ENCODE measurements at places on chromosomes 16 and 17.
A peak's percentile ranks its signal among the peaks of the same experiment; 100 is the strongest.

- no peak for DNase-seq
These were observed 71.6 kb upstream of the NUDT7 start for GRCh38 chr16:77650761-77651160.

DNA sequence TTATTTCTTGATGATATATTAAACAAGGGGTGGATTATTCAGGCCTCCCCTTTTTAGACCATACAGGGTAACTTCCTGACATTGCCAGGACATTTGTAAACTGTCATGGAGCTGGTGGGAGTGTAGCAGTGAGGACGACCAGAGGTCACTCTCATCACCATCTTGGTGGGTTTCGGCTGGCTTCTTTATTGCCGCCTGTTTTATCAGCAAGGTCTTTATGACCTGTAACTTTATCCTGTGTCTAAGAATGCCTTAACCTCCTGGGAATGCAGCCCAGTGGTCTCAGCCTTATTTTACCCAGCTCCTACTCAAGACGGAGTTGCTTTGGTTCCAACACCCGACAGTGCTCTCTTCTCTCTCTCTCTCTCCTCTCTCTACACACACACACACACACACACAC is 221.9 kb downstream of the C16orf95 start:
- DNase-seq = no peak

DNA sequence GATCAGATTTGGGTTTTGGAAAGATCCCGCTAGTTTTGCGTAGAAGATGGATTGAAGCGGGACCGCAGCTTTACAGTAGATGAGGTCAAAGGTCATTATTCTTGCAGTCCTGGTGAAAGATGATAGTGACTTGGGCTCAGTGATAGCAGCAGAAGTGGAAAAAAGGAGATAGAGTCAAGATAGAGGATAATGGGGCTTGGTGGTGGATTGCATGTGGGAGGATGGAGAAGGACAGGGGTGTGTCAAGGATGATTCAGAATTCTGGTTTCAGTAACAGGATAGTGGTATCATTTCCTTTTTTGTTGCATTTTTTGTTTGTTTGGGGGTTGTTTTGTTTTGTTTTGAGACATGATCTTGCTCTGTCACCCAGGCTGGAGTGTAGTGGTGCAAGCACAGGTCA is 28.7 kb downstream of the CHD9NB start:
- DNase-seq = no peak

- peak; percentile 64 for DNase-seq
These were observed 21.2 kb downstream of the SOCS3 start for GRCh38 chr17:78338486-78339259.

GRCh38 chr17:43125967-43126910 is 1.1 kb upstream of the BRCA1 start:
- DNase-seq = peak; percentile 10

DNA sequence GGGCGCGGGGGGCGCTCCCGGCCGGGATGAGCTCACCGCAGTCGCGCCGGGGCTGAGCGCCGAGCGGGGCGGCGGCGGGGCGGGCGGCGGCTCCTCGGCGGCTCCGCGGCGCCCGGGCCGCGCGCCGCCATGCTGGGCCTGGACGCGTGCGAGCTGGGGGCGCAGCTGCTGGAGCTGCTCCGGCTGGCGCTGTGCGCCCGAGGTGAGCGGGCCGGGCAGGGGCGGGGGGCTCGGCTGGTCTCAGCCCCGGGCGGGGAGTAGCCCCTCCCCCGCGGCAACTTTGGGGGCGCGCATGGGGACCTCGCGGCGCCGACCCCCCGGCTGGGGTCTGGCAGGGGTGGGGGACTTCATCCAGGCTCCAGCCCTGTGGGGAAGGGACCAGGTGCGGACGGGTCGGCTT is at the start of gene ARHGDIG:
Gene ARHGDIG (plus strand): TSS at position 40 of the 400 bp plus-strand sequence. CDS start 90 bp downstream, at position 130.
- no peak for DNase-seq

DNA sequence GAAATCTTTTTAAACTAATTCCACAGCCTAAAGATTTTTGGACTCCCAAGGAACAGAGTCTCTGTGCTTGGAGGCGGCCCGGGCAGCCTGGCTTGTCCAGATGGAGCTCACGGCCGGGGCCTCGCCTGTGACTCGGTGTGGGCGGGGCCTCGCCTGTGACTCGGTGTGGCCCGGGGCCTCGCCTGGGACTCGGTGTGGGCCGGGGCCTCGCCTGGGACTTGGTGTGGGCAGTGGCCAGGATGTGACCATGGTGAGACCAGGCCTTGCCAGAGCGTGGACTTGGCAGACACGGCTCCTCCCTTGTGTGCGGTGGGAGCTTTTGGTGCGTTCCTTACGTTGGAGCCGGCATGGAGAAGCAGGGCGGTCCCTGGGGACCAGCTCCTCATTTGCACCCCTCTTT is 92.3 kb downstream of the METRNL start:
- no peak for DNase-seq

GRCh38 chr17:81849457-81849856 is 10.9 kb downstream of the P4HB start:
- no peak for DNase-seq

DNA sequence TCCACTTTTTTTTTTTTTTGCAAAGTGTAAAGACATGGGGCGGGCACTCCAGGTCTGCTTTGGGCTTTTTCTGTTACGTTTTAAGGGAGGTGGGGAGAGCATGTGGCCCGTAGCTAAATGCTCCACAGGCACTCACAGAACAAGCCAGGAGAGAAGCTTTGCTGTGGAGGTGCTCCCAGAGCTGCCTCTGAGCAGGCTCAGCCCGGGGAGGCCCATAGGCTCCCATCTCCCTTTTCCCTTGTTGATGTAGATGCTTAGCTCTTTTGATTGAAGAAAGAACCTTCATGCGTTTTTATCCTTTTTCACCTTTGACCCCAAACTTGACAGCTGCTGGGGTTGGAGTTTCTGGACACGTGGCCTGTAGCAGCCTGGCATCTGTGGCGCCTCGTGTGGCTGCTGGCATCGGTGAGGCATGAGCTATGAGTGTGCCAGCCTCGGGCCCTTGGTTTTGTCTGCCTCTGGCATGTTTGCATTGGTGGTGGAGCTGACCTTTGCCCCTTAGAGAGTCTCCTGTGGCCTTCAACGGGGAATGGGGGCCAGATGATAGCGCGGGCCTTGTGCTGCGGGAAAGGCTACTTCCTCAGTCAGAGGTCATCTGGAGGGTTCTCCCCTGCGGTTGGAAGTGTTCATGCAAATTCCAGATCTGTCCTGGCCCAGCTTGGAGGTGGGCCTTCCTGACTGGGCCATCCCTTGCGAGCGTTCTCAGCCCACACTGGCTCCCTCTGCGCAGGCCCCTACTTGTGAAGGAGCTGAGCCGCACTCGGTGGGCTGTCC is 20.0 kb upstream of the IL17C start:
- no peak for DNase-seq

- DNase-seq = no peak
These were observed 160.3 kb downstream of the RPTOR start for GRCh38 chr17:80704894-80705293.

DNA sequence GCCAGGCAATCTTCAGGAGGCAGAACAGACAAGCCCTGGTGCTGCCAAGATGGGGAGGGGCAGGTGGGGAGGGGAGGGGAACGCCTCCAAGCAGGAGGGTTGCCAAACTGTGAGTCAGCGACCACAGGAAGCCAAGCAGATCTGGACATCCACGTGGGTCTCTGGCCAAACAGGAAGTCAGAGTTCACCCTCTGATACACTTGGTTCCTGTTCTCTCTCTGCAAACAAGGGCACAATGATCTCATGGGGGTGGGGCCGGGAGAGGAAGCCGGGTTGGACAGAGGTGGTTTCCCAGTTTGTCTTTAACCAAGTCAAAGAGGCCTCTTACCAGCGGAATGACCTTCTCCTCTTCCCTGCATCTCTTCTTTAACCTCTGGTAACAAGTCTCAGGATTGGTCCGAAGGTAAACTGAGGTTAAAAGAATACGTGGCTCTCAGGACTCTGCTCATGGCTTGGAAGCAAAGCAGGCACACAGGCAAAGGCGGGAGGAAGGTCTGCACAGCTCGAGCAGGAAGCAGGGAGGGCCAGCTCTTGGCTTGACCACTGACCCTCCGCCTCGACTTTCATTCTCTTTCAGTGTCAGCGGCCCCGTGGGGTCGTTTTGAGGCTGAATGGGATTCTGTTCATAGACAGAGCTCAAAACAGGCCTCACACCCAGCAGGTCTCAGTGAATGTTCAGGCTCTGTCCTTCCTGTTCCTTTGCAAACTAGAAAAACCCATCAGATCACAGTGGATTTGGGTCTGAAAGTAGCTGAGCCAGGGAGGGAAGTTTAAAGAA is 32.9 kb downstream of the TK2 start:
- peak; percentile 94 for DNase-seq

DNA sequence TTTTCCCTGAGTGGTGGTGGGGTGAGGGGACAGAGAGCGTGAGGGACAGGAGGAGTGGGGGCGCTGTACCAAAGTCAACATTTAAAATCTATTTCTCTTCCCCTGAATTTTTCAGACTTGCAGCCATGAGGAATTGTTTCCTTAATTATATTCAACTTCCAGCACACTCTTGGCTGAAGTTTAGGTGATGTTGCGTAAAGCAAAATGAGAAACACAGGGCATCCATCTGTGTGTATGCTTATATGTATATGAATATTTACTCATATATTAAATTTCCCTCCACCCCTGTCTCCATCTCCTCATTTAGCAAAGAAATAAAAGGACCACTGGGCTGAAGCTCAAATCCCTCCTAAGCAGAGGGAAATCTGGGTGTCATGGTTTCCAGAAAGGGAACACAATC is 218.1 kb downstream of the XYLT1 start:
- DNase-seq = no peak

DNA sequence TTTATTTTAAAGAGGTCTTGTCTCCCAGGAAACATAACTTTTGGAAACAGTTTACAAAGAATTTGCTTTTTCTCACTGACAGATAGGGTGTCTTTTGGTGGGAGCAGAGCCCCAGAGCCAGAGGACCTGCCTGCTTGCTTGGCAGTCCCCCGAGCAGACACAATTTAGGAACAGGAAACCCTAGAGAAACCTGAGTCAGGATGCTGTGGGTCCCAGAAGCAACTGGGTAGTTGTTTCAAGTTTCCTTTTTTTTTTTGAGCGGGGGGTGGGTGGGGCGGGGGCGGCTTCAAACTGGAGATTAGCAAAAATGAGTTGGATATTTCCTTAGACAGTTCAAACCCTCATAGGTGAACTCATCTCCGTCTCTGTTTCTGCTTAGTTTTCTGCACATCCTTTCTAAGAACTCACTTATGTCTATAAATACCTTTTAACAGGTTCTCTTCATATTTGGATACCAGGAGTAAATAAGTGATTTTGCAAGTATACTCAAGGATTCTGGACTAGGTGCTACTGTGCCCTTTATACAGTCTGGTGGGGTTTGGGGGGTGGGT is 135.1 kb downstream of the PRKCA start:
- DNase-seq = no peak

- DNase-seq = peak; percentile 14
These were observed 1.0 kb downstream of the PER1 start for GRCh38 chr17:8151120-8151640.

DNA sequence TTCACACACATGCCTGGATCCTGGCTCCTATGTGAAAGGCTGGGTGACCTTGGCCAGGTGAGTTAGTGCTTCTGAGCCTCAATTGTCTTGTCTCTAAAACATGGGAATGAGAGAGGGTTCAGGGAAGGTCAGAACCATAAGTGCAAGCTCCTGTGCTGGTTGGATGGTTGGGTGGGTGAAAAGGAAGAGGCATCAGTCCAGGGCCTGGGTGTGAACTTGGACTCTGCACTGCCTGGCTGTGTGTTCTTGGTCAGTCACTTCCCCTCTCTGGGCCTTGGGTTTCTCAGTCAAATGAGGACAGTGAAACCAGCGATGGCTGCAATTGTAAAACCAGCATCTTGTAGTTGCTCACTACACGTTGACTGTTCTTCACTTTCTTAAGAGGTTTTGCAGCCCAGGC is 643 bp upstream of the KCNG4 start:
- no peak for DNase-seq

DNA sequence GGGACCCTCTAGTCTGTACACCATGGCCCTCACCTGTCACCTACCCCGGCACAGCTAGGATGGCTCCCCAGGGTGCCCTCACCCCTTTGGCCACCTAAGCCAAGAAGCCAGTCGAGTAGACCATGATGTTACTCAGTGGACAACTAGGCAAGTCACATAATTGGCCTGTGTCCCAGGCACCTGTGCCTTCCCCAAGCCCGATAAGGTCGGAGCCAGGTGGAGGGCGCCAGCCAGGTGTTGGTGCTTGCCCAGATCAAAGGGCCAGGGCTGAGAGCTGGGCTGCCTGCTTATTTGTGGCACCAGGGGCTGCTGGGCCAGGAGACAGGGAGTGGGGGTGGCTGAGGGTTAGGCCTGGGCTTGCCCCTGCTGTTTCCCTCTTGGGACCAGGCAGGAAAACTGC is 16.8 kb downstream of the SPNS2 start:
- DNase-seq = no peak

- no peak for DNase-seq
These were observed 8.3 kb upstream of the LPCAT2 start for GRCh38 chr16:55500530-55501011.

- peak; percentile 44 for DNase-seq
These were observed 426.7 kb upstream of the SALL1 start for GRCh38 chr16:51577621-51578303.

DNA sequence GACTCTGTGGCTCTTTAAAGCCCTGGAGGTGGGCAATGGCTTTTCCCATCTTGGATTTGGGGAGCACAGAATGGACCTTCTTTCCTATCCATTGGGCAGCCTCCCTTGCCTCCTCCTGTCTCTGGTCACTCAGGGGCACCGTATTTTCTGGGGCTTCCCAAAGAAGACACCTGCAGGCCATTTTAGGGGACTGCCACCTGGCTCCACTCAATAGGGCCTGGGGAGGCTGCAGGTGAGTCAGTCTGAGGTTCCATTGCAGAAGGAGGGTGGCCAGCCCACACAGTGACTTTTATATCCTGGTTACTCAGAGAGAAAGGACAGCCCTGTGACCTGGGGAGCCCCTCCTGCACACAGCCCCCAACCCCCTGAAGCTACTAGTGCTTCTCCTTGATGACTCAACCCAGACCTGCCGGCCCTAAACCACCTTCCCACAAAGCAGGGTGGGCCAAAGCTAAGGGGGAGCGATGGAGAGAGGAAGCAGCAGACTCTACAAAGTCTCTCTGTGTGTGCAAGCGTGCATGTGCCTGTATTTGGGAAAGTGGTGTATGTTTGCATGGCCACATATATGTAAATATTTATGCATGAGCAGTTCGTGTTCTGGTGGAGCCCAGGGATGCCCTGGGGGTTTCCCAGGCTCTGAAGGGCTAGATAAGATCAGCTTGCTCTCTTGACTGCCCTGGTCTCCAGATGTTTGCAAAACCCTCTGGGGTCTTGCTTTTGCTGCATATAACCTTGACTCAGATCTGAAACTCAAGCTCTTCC is 5.0 kb downstream of the CX3CL1 start:
- DNase-seq = no peak

- peak; percentile 23 for DNase-seq
These were observed 23.0 kb upstream of the NSRP1 start for GRCh38 chr17:30093463-30094147.

Measured in DMS153 (cell line).